ENCODE measurements at places on chromosomes 13 and 19.

GRCh38 chr13:103236213-103236612 is 170.0 kb upstream of the SLC10A2 start:
- DNase-seq, result no peak

- DNase-seq, result no peak
These were observed 4.3 kb upstream of the ZNF529 start for GRCh38 chr19:36577271-36577996.

DNA sequence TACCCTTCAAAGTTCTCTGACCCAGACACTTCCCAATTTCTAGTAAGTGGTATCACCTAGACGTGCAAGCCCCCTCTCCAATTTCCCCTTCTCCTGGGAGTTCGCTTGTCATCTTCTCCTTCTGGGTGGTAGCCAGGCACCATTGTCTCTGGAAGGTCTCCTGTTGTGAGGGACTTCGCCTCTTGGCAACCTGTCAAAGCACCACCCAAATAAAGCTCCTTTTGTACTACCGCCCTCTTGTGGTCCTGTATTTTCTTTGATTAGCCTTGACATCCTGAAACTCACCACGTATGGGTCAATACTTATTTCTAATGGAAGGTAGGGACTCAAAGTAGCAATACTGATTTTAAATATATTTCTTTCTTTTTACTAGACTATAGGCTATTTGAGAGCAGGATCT is 8.2 kb downstream of the GPC5 start:
- no peak for DNase-seq

- no peak for DNase-seq
These were observed 1.7 kb upstream of the SERTAD3 start for GRCh38 chr19:40445780-40446262.

DNA sequence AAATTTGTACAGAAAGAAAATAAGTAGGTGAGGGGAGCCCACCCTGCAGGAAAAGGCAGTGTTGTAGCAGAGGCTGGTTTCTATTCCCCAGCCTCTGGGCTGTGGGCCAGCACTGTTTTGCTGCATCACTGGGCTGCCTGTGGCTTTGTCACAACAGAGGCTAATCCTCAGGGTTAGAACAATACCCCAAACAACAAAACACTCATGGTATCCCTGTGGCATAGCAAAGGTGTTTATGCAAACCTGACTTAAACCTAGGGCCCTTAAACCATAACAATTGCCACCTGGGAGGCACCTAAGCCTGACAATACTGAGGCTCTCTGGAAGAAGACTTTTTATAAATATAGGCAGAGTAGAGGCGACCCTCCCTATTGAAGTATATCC is 314.7 kb downstream of the OLFM4 start:
- no peak for DNase-seq

- no peak for DNase-seq
These were observed 41.4 kb downstream of the SUCLA2 start for GRCh38 chr13:47959468-47960247.

GRCh38 chr19:49362048-49362928 is at the start of gene TEAD2:
Gene TEAD2, minus strand, starts transcription at chr19:49362416. Its CDS starts 2,341 bp downstream, at chr19:49360075.
- peak; percentile 22 for DNase-seq

- no peak for DNase-seq
These were observed 395.9 kb downstream of the KCNRG start for GRCh38 chr13:50410921-50411746.

DNA sequence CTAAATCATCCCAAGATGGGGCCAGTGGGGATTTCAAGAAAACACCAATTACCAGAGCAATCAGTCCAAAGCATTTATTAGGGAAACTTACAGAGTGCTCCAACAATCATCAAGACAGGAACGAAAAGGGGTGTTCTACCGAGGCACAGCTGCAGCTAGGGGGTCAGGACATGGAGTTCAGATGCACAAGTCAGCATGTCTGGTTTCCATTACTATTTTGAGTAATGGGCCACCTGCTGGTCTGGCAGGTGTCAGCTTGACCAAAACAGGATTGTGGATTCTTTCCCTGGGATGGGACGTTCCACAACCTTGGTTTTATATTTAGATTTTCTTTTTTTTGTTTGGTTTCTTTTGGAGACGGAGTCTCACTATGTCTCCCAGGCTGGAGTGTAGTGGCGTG is 3.9 kb upstream of the UBL5 start:
- DNase-seq, result no peak

DNA sequence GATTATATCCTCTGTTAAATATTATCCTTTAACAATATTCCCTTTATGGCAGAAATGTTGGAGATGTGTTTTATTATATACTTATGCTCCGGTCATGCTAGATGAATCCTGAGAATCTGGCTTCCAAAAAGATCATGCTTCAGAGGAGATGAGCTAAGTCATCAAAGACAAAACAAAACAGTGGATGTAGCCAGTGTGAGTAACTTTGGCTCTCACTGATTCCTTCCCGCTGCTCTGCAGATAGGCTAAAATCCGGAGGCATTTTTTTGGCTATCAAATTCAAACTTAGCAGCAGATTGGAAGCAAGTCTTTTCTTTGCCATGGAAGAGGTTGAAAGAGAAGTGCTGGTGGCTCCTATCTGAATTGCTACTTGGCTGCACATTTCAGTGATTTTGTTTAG is 295.9 kb downstream of the GPC6 start:
- no peak for DNase-seq

GRCh38 chr13:34942732-34943435 is 814 bp downstream of the NBEA start:
- no peak for DNase-seq

DNA sequence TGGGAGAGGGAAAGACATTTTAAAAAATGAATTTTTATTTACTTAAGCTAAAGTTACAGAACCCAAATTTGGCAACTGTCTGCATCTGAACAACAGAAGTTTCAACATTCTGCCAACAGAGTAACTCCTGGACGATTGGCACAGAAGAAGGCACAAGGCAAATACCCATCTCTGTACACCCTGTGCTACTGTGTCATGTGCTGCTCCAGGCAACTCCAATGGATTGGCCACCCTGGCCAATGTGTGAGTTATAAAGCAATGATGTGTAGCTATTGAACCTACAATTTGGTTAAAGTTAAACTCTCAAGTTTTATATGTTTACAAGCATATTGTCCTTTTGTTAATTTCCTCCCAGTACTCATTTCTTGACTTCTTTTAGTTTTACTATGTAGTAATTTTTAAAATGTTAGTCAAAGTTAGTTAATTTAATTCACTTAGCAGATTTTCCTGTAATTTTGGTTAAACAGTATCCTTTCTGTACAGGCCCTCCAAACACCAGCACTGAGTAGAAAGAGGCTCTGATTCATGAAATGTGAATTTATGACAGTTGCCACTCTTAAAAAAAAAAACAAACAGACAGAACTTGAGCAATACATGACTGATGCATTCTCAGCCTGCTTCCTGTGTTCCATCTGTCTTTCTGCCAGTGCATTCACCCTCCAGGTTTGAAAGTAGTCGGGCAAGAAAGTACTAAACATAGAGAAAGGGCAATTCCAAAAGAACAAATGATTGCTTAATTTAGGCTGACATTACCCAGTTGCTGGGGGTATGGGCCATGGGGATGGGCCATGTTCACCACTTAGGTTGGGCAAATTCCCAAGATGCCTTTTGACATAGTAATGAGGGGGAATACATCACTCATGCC is 5.9 kb downstream of the STARD13 start:
- DNase-seq, result no peak

- DNase-seq, result no peak
These were observed 148.3 kb downstream of the MYO16 start for GRCh38 chr13:108777421-108778420.

- no peak for DNase-seq
These were observed 124.3 kb upstream of the STARD13 start for GRCh38 chr13:33409673-33410510.

DNA sequence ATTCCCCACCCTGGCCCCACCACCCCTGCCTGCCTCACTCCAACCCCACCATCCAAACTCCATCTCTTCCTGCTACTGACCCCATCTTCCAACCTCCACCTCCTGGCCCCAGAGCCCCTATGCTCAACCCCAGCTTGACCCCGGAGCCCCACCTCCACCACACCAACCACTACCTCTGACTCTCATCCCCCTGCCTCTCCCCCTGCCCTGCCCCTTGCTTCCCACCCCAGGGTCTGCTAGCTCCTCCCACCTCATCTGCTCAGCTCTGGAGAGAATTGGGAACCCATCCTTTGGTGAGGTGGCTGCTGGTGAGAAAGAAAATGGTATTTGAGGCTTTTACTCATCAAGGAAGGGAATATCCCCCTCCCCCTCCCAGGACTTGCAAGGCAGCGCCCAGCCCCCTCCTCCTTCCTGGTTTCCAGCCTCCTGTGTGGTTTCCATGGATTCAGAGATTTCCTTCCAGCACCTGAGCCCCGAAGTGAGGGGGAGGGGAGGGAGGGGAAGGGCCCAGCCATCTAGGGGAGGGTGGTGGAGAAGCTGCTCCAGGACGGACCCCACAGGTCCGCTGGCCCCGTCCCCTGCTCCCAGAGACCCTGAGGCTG is 11.4 kb upstream of the PEPD start:
- DNase-seq, result no peak

GRCh38 chr13:73717632-73718031 is 416.6 kb downstream of the KLF12 start:
- DNase-seq, result no peak

GRCh38 chr13:22336460-22336859 is 665.6 kb downstream of the FGF9 start:
- DNase-seq, result no peak

- no peak for DNase-seq
These were observed 176.9 kb downstream of the TBC1D4 start for GRCh38 chr13:75305059-75305458.

GRCh38 chr13:65275108-65275507 is 1955.0 kb downstream of the PCDH9 start:
- no peak for DNase-seq

GRCh38 chr13:32022311-32022710 is 9.3 kb upstream of the FRY start:
- no peak for DNase-seq

DNA sequence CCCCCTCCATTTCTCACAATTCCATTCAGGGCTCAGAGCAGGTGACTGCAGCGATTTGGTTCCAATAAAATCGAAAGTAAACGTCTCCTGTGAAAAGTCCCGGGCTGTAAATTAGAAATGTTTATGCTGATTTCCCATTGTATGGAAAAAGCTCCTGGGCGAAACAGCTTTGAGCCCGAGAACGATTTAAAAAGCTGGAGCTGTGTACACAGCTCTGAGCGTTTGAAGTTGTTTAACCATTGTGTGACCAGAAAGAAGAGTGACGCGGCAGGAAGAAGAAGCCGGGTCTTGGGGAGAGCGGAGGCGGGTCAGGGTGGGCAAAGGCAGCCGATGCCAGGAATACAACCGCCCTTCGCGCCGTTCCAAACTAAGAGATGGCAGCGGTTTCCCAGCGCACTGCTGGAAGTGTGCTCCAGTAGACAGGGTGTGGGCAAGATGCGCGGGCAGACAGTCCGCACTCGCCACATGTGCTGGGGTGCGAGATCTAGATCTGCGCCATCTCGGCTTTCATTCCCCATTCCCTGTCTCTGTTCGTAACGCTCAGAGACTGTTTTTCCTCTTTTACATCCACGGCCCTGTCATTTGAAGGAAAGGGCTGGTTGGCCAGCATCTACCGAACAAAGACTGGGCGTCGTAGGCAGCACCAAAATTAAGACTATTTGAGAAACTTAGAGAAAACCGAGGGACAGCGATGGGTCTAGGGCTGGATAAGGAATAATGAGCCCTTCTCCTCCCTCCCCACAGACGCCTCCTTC is 960 bp upstream of the GSX1 start:
- DNase-seq, result no peak

GRCh38 chr13:113791226-113791625 is 32.2 kb downstream of the TMEM255B start:
- DNase-seq, result no peak

- peak; percentile 63 for DNase-seq
These were observed 1.2 kb downstream of the RABAC1 start for GRCh38 chr19:41957838-41958366.

- DNase-seq, result no peak
These were observed 4.4 kb downstream of the BCAM start for GRCh38 chr19:44813070-44813840.

GRCh38 chr19:33374236-33374714 is 766 bp downstream of the CEBPG start:
- DNase-seq, result no peak

- no peak for DNase-seq
These were observed 56.4 kb upstream of the MIR17HG start for GRCh38 chr13:91291078-91291477.

DNA sequence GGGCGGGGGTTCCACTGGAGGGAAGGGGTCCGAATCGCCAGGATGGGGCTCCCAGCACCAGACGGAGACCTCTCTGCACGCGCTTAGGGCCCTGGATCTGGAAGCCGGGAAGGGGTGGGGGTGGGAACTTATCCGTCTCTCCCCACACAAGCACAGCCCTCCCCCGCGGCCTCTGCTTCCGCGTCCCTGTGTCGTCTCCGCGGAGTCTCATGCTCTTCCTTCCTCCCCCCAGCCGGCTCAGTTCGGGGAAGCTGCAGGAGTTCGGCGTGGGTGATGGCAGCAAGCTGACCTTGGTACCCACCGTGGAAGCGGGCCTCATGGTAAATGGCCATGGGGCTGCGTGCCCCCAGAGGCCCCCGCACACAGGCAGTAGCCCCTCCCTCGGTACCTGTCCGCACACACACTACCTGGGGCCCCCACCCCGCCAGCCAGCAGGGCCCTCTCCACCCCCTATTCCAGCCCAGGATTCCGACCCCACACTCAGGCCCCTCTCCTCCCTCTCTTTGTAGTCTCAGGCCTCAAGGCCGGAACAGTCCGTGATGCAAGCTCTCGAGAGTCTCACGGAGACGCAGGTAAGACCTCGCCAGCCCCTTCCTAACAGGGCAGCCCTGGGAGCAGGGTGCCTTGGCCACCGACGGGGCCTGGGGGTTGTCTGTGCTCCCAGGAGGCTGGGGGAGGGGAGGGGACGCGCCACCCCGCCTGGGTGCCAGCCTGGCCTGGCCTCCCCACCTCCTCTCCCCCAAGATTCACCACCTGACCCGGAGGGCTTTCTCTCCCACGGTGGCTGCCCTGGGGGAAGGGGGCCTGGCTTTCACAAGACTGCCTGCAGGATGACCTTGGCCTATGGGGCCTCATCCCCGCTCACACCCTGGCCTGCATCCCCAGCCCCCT is 3.2 kb downstream of the MIDN start:
- DNase-seq, result peak; percentile 71

GRCh38 chr19:42069619-42070351 is at the start of gene GRIK5:
Gene GRIK5, minus strand, starts transcription at chr19:42070206. Its CDS starts 4,436 bp downstream, at chr19:42065770.
- no peak for DNase-seq

- no peak for DNase-seq
These were observed 487.6 kb downstream of the GPC6 start for GRCh38 chr13:93714171-93714570.

- no peak for DNase-seq
These were observed 12.6 kb upstream of the MAB21L1 start for GRCh38 chr13:35489050-35489449.

- DNase-seq, result no peak
These were observed 7.8 kb downstream of the JAK3 start for GRCh38 chr19:17840019-17840418.

DNA sequence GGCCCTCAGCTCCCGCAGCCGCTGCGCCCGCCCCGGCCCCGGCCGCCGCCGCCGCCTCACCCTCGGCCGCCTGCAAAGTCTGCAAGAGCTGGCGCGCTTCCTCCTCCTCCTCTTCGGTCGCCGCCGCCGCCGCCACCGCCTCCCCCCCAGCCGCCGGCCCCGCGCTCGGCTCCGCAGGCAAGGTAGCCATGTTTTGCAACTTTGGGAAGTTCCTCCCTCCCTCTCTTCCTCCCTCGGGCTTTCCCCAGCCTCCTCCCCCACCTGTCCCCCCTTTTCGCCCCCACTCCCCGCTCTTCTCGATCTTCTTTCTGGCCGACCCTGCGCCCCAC is 433 bp downstream of the SIX5 start:
- DNase-seq, result peak; percentile 60

Measured in CD8-positive, alpha-beta memory T cell (primary cell).